Activated T-cell treated with anti-CD3 and anti-CD28 coated beads, Interleukin-2, amount 50 U/mL, for 1 hour (primary cell): ENCODE measurements at places on chromosomes 12 and 14.

DNA sequence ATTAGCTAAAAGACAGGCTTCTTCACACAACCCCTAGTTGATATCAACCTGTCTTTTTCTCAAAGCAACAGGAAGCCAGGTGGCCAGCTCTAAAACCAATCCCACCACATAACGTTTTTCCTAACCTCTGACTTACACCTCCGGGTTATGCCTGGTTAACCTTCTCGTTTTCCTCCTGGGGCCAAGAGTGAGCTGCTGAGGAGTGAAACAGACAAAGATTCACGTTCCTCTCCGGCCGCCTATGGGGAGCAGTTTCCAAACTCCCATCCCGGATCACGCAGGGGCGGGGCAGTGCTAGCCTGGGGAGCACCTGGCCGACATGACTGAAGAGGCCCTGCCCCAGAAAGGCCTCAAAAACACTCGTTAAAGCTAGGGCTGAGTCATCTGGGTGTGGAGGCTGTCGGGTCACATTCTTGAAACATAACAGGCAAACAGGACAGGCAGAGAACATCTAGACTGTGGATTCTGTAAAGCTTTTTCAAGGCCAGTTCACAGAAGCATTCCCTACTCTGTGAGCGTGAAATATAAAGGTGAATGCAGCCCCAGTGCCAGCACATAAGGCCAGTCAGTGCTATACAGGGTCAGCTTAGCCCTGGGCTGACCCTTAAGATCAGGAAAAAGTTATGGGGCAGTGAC lies 25.9 kb upstream of the LGALS3 start:
- peak; percentile 65 for DNase-seq

GRCh38 chr12:47954467-47955045 lies 8.8 kb upstream of the TMEM106C start:
- no peak for DNase-seq

- DNase-seq = no peak
Measured at GRCh38 chr14:63276016-63276415, 42.7 kb downstream of the GPHB5 start.

- DNase-seq = no peak
Measured at GRCh38 chr14:102866982-102867761, 55.3 kb upstream of the AMN start.

DNA sequence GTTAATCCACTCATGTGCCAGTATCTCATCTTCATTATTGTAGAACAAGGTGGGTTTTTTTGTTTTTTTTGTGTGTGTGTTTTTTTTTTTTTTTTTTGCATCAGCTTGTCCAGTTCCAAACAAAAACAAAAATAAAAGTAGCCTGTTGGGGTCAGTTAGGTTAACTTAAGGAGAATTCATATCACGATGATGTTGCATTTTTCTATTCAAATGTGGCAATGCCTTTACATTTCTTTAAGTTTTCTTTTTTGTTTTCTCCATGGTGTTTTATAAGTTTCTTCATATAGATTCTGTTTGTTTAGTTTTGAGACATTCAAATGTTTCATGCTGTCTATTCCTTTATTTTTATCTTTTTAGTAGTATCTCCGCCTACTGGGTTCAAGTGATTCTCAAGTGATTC lies 16.2 kb upstream of the CATSPERB start:
- no peak for DNase-seq

- DNase-seq = no peak
Measured at GRCh38 chr12:96301732-96302131, 98.5 kb downstream of the CDK17 start.

DNA sequence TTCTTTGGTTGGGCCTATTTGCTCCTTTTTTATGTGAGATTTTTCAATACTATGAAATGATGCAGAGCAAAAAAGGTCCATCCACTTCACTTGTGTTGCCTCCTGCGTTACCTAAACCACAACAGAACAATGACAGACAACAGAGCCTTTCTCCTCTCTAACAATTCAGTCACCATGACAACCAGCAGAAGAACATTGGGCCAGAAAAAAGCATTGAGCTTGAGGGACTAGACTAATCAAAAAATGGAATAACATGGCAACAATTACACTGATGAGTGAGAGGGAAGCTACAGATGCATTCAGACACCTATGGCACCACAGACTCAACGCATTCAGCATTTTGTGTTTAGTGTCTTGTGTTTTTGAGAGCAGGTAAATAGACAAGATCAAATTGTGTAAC lies 44.6 kb upstream of the PTCSC3 start:
- DNase-seq = no peak

- DNase-seq = no peak
Measured at GRCh38 chr12:76745343-76745742, 18.6 kb upstream of the ZDHHC17 start.

DNA sequence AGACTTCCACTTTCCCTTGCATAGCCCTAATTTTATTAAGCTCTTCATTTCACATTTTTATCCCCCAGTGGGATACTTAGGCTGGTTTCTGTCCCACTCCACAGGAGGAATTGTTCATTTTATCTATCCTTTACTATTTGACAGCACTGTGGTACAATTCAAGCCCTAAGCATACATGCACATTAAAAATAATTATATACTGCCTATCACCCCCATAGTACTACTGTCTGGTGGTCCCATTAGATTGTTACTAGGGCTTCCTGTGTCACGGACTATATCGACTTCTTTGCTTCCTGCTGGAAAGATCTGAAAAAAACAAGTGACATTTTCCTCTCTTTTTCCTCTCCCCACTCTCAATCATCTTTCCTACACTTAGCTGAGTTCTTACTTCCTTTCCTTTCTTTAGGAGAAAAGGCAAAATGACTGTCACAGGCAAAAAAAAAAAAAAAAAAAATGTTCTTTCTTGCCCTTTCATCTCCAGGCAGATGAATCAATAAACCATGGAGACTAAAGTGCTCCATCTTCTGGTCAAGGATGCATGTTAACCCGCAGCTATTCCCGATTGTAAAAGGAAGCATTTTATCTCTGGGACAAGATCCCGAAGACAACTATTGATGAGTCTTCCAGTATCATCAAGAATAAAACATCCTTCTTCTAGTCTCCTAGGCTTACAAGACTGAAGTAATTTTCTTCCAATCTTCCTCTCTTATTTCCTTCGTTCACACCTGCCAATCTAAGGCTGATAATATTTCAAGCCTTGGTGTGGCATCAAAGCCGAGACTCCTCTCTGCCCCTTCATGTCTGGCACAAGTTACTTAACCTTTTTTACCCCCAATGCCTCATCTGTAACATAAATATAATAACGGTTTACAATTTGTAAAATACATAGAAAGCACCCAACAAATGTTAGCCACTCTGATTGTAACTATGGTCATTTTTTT lies 94.4 kb upstream of the PLEKHG7 start:
- no peak for DNase-seq

GRCh38 chr12:96861656-96862055 lies 45.4 kb upstream of the NEDD1 start:
- DNase-seq = no peak

GRCh38 chr14:36162267-36162666 lies 14.3 kb downstream of the PTCSC3 start:
- no peak for DNase-seq

- no peak for DNase-seq
Measured at GRCh38 chr14:97850466-97850865, 1053.3 kb downstream of the VRK1 start.

GRCh38 chr12:99024870-99025269 lies 379.8 kb downstream of the APAF1 start:
- no peak for DNase-seq
